ENCODE measurements at places on chromosomes 16 and 17.

DNA sequence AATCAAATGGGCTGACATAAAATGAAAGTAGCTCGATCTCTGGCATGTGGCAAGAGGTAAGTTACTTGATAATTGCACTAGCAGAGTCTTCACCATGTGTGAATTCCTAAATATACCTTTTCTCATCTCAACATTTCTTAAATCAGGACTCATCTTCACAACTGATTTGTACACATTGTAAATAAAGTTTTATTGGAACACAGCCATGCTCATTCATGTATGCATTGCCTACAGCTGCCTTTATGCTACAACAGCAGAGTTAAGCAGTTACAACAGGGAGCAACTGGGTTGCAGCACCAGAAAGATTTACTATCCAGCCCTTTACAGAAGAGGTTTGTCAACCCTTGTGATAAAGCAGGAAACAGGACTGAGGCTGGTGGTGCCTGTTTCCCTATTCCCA lies 48.1 kb downstream of the ARHGAP17 start:
- no peak for DNase-seq

GRCh38 chr16:47848421-47849109 lies 307.2 kb downstream of the ABCC12 start:
- no peak for DNase-seq

DNA sequence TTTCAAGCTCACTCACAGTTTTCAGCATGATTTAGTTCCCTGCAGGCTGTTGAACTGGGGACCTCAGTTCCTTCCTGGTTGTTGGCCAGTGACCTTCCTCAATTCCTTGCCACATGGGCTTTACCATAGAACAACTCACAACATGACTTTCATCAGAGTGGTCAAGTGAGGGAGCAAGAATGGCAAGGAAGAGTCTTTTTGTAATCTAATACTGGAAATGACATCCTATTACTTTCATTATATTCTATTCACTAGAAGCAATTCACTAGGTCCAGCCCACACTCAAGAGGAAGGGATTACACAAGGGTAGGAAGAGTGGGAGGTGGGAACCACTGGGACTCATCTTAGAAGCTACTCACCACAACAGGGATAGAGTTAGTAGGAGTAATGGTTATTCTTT lies 57.6 kb downstream of the SYT17 start:
- DNase-seq, result no peak

DNA sequence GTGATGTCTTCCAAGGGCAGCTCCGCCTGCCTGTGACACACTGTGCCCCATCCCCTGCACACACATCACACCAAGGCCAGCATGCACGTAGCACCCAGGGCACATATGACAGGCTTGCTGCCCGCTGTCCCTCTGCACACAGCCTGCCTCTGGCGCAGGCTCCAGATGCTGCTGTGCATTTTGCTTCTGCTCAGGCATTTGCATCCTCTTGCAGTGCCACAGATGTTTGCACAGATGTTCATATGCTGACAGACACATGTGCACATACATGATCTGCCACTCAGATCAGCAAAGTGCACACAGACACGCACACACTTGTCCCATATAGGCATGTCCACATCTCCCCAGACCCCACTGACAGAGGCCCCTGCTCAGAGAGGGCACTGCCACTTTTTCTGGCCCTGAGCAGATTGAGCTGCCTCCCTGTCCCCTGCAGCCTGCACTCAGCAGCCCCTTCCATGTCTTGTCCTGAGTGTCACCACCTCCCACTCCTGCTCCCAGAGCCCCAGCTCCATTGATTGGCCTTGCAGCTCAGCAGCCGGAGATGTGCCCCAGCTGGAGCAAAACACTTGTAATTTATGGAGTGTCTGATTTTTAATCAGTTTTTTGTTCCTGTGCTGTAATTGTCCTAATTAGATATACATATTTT lies 115.1 kb upstream of the RPL38 start:
- no peak for DNase-seq

DNA sequence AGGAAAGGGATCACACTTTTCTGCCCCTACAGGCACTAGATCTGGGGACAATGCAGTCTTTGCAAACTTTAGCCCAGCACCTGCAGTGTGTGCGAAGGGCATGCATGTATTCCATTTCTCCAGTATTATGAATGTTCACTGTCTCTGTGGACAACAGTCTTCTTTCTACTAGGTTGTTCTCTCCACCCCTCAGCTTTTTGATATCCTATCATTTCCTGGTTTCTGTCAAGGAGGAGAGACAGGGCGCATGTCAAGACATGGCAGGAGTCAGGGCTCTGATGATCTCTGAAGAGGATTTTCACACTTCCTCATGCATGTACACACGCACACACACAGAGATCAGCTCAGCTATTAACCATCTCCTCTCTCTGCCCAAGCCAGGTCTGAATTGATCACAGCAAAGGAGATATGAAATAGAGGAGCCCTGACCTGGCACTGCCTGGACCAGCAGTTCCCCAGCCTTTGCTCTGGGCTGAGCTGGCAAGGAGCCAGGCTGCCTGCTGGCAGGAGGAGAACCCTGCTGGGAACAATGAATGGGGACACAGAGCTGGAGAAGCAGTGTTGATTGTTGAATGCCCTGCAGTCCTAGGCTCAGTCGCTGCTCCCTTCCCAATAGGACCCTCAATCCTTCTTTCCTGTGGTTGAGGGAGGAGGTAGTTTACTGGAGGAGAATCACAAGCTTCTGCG lies 2.6 kb downstream of the GPR179 start:
- no peak for DNase-seq

- no peak for DNase-seq
Observed at GRCh38 chr17:77613218-77613617, 345.3 kb upstream of the TNRC6C start.

GRCh38 chr16:16062023-16062937 lies 112.9 kb downstream of the ABCC1 start:
- no peak for DNase-seq

GRCh38 chr16:55021595-55022475 lies 91.2 kb downstream of the IRX5 start:
- DNase-seq, result no peak

GRCh38 chr16:23584186-23585076 lies 11.7 kb downstream of the NDUFAB1 start:
- no peak for DNase-seq

DNA sequence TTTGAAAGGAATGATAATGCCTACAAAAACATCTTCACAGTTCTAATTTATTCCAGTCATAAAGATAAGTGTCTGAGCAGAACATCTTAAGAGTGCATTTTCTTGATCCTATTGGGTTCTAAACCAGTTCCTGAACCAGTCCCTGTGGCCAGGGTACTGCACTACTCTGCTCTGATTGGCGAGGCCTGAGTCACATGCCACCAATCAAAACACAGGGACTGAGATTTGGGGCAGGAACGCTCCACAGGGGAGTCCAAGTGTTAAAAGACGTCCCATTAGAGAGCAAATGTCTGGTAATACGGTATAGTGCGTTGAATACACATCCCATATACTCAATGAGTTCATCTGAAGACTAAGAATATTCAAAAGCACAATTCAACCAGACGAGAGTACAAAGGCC lies 3.0 kb upstream of the NUP93 start:
- DNase-seq, result no peak

GRCh38 chr17:72691017-72691416 lies 401.5 kb downstream of the SLC39A11 start:
- no peak for DNase-seq

GRCh38 chr17:36591434-36592315 lies at the start of gene DHRS11:
Gene DHRS11 (plus strand): TSS chr17:36591879. CDS start chr17:36592010, 131 bp downstream.
- DNase-seq, result peak; percentile 70

GRCh38 chr17:22202702-22203101 lies 510.4 kb downstream of the KCNJ18 start:
- DNase-seq, result no peak

GRCh38 chr17:38660097-38661025 lies 14.4 kb downstream of the EPOP start:
- no peak for DNase-seq

DNA sequence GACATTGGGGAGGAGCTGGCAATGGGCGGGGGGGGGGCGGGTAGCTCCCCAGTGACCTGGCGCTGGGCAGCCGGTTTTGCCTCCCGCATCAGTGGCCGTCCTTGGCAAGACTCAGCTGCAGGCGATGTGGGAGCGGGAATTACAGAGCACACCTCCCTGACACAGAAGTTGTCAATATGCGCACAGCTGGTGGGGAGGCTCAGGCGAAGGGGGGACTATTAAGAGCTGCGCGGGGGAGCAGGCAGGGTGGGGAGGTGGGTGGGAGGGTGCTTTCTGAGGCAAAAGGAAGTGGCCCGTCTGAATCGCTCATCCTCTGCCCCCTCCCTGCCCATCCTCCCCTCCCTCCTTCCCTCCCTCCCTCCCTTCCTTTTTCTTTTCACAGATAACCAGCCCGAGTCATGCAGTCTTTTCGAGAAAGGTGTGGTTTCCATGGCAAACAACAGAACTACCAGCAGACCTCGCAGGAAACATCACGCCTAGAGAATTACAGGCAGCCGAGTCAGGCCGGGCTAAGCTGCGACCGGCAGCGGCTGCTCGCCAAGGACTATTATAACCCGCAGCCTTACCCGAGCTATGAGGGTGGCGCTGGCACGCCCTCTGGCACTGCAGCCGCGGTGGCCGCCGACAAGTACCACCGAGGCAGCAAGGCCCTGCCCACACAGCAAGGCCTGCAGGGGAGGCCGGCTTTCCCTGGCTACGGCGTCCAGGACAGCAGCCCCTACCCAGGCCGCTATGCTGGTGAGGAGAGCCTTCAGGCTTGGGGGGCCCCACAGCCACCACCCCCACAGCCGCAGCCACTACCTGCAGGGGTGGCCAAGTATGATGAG lies 44.0 kb downstream of the SREBF1 start:
- DNase-seq, result no peak

DNA sequence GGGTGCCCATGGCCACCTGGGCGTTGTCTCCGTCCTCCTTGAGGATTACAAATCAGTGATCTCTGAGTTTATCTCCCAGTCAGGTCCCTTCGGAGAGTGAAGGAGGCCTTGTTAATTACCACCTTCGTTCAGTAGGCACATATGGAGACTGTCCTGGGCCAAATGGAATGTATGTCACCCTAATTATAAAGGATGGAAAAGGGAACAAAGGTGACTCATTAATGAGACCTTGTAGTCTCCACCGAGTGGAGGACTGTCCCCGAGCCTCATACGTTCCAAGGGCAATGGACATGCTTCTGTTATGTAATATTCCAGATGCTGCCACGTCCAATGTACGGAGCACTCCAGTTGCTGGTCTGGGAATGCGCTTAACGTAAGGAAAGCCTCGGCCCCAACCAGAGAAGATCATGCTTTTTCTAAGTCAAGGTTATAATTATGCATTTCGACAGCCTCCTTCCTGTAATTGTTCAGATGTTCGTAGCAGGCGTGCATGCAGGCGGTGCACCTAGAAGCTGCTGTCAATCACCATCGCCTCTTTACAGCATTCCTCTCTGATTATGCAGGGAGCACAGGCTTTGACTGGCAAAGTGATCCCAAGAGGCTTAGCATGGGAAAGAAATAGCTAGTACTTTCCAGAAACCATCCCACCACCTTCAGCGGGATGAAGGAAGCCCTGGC lies 22.4 kb upstream of the SEC14L1 start:
- no peak for DNase-seq

DNA sequence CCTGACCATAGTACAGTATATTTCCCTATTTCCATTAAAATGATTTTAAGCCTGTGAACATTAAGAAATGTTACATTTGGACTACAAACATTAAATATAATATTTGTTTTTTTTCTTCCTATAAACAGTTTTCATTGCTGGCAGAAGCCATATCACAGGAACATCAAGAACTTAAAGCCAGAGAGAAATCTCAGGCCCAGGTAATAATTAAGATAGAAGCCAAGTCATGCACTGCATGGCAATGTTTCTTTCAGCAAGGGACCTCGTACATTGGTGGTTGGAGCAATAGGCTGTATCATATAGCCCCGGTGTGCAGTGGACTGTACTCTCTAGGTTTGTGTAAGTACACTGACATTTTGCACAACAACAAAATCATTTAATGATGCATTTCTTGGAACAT lies 30.1 kb downstream of the CEP95 start:
- no peak for DNase-seq

DNA sequence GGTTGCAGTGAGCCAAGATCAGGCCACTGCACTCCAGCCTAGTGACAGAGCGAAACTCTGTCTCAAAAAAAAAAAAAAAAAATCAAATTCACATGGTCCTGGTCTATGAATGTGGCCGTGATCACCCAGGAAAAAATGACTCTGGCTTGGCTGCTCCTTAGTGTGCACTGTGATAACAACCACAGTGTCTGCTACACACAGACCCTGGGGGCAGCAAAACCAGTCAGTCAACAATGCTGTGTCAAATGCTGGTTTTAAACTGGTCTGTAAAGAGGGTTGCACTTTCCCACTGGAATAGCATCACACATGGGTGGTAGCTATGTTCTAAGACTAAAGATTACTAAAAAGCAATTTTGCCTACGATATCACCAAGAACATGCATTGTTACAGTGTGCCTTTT lies 71.0 kb downstream of the ARHGAP17 start:
- DNase-seq, result no peak

DNA sequence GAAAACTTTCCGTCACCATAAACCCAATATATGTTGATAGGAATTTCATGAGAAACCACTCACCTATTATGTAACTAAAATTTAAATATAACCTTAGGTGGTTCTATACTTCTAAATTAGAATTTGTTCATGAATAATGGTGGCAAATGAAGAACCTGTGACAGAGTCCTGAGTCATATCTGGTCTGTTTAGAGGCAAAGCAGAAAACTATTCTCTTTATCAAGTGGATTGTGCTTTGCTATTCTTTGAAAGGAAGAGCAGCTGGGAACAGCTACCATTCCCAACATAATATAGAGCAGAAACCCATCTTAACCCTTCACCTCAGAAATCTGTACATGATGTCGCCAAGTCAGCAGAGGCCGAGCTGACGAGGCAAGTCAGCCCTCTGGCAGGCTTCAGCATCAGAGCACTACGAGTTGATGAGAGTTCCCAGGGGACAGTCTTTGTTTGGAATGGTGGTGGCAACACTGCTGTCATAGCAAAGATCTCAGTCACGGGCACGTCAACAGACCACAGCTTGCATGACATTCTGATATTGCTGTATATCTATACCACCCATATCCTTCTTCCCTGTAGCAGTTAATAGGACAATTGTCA lies 631.9 kb upstream of the CA10 start:
- no peak for DNase-seq

Data from activated T-helper 1 cell treated with anti-CD3 and anti-CD28 coated beads, Interleukin-2, amount 50 U/mL, for 16 hours (primary cell).